GM13977 (cell line): ENCODE measurements at places on chromosomes 2 and 18.

DNA sequence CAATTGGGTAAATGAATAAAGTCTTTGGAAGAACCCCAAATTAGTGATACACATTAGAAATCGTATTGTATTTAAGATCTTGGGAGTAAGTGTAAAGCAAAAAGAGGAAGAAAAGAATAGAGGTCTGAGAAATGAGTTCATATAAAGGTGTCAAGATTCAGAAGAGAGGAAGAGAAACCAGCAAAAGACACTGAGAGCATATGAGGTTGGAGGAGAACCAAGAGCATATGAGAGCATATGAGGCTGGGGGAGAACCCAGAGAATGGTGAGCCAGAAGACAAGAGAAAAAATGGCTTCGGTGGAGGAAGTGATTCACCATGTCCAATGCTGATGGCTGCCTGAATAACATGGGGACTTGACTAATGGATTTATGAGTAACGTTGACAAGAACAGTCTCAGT lies 620.1 kb upstream of the GCFC2 start:
- no peak for DNase-seq

DNA sequence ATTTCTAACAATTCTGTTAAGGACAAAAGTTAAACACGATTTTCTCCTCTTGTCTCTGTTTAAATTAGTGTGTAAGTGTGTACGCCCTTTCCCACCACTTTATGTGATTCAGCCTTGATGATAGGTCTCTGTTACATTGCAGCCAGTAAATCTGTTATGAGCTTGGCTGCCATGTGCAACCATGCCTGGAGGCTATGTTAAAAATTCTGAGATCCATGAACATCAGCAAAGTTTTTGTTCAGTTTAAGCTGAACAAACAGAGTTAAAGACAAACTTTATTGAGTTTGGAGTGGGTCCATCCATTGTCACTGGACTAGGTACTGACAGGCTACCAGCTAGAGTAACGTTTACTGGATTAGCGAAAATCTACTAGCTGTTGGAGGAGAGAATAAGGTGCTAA lies 110.4 kb downstream of the NCKAP5 start:
- DNase-seq, result no peak

GRCh38 chr2:66573821-66574233 lies 138.9 kb downstream of the MEIS1 start:
- DNase-seq, result no peak

GRCh38 chr2:192443831-192444230 lies 249.1 kb upstream of the TMEFF2 start:
- DNase-seq, result no peak

GRCh38 chr2:113878743-113879142 lies 11.1 kb upstream of the ACTR3 start:
- DNase-seq, result no peak

DNA sequence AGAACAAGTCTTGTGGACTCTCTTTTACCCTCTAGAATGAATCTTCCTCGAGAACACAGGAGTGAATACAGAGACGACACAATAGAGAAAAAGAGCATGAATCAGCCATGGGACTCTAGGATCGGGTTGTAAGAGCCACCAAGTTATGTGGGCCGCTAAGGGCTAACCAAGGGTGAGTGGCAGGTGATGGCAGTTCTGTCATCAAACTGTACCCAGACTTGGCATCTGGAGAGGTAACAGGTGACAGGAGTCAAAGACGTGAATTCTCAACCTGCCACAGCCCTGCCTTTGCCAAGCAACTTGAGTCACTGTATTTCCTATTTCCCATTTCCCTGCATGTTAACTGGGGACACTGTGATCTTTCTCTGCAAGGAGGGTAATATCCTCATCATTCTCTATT lies 11.2 kb downstream of the SERPINE2 start:
- no peak for DNase-seq

DNA sequence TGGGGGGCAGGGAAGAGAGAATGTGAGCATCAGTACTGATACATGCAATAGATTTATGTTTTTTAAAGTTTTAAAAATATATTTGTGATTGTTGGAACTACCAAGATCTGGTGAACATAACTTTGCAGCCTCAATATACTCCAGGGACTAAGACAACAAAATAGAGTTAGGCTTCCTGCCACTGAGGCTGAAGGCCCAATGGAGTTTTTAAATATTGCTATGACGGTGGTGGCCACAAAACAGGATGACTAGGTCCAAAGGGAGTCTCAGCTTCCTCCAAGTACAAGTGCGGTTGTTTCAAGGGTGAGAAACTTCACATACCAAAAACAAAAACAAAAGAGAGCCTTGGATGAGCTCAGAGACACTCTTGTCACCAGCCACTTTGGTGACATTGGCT lies 72.9 kb downstream of the CCBE1 start:
- DNase-seq, result no peak

DNA sequence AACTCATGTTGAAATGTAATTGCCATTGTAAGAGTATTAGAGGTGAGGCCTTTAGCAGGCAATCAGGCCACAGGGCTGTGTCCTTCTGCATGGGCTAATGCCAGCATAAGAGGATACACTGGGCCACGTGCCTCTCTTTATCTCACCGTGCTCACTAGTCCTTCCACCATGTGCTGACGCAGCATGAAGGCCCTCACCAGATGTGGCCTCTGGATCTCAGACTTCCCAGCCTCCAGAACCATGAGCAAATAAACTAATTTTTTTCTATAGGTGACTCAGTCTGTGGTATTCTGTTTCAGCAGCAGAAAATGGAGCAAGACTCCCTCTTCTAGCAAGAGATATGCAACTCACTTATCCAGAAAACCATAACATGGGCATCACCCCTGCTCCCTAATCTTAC lies 149.7 kb upstream of the ZNF236 start:
- no peak for DNase-seq

DNA sequence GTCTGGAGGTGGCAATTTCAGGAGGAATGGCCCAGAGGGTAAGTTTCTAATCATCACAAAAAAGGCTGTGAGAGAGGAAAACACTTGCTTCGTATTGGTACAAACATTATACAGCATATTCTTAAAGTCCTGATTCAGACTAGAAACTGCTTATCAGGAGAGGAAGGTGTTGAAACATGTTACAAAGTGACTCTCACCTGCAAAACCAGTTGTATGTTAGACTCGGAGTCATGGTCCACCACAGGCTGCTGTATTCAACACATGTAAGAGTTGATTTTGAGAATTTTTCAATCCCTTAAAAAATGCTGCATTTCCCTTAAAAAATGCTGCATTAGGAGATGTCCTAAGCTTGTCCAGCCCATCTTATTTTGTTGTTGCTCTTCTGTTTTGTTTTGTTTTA lies 61.5 kb downstream of the MBP start:
- DNase-seq, result no peak

GRCh38 chr2:111135910-111136297 lies 15.2 kb downstream of the BCL2L11 start:
- no peak for DNase-seq

DNA sequence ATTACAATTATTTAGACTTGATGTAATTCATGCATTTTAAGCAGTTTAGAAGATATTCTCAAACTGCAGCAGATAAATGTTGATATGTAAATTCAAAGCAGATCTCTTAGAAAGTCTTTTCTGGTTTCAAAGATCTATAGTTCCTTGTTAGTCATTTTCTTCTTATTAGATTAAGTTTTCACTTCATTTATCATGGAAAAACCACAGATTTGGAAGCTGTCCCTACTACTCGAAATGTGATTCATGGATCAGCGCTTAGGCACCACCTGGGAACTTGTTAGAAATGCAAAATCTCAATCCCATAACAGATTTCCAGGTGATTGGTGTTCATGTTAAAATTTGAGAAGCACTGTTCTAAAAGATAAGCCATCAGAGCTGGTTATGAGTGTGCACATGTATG lies 92.8 kb upstream of the CDH2 start:
- no peak for DNase-seq

DNA sequence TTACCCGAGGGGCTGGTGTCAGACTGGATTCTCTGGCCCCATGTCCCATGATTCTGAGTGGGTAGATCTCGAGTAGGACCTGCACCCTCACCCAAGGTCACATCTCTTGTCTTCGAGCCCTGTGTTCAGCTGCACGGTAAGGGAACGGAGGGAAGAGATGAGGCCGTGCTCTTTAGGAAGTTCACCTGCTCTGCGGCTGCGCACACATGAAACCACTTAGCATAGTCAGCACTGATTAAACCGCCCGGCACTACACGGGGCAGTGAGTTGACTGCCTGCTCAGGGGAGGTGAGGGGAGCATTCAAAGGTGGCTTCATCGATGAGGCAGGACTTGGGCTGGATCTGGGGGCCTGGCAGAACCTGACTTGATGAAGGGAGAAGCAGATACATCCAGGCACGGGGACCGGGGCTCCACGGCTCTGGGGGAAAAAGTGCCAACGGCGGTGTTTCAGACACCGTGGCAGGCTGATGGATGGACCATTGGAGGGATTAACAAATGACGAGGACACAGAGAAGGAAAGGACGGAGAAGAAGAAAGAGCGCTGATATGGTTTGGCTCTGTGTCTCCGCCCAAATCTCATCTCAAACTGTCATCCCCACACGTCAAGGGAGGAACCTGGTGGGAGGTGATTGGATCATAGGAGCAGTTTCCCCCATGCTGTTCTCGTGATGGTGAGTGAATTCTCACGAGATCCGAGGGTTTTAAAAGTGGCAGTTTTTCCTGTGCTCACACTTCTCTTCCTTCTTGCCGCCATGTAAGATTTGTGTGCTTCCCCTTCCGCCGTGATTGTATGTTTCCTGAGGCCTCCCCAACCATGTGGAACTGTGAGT lies 248.6 kb downstream of the CYP26B1 start:
- no peak for DNase-seq

GRCh38 chr2:126953483-126953882 lies 54.8 kb downstream of the TEX51 start:
- DNase-seq, result no peak

- DNase-seq, result no peak
Measured at GRCh38 chr18:38010971-38011857, 445.6 kb upstream of the CELF4 start.

DNA sequence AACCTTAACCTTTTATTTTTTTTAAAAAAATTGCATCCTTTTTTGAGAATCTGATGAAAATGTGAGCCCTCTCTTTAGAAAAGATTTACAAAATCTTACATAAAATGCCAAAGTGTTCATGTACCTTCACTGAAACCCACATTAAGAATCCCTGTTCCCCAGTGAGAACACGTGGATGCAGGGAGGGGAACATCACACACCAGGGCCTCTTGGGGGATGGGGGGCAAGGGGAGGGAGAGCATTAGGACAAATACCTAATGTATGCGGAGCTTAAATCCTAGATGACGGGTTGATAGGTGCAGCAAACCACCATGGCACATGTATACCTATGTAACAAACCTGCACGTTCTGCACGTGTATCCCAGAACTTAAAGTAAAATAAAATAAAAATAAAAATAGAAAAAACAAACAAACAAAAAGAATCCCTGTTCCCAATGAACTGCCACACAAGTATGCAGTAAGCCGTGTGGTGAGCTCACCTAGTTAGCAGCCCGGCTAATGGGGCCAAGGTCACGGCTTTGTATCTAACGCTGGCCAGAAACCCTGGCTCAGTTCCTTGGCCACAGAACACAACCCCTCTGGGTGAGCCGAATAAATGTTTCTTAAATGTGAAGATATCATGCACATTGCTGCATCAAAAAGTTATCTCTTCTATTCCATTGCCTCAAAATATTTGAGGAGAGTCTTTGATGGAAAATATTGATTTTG lies 41.4 kb downstream of the CHST9 start:
- DNase-seq, result no peak

- DNase-seq, result no peak
Measured at GRCh38 chr2:29628862-29629261, 292.5 kb downstream of the ALK start.

- no peak for DNase-seq
Measured at GRCh38 chr2:46147626-46148368, 149.4 kb upstream of the EPAS1 start.

DNA sequence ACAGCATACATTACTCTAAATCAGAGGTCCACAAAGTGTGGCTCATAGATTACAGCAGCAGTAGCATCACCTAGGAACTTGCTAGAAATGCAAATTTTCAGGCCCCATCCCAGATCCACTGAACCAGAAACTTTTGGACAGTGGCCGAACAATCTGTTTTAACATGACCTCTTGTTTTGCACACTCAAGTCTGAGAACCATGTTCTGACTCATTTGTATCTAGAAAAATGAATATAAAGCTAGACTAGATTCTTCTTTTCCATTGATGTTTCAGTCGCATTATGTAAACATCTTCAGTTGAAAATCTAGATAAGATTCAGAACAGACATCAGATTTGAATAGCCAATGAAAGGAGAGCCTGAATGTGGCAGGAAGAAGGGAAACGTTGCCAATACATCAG lies 608.8 kb downstream of the LRP1B start:
- DNase-seq, result no peak

- DNase-seq, result no peak
Measured at GRCh38 chr2:235587202-235587601, 93.4 kb downstream of the AGAP1 start.

- DNase-seq, result no peak
Measured at GRCh38 chr18:49613641-49614151, 51.8 kb downstream of the LIPG start.

DNA sequence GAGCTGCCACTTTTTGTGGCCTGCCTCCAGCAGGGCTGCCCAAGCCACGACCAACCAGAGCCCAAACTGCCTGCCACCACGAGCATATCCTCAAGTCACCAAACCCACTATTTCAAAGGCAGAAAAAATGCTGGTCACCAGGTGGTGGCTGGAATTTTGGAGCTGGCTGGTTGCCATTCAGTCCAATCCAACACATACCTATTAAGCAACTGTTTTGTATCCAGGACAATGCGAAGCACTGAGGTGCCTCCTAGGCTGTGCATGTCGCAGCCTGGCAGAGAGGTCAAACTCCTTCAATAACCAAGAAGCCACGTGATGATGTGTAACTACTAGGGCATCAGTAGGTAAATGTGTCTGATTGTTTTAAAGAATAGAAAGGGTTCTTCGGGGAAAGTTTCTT lies 108.3 kb upstream of the PPP1CB start:
- DNase-seq, result no peak
